ENCODE measurements at places on chromosomes 16 and 17.
A peak's percentile ranks its signal among the peaks of the same experiment; 100 is the strongest.

- peak; percentile 89 for DNase-seq
Observed at GRCh38 chr16:88803264-88803987, at the start of gene CDT1. TSS of gene CDT1 (plus strand) at chr16:88803789. CDS start at chr16:88803832, 43 bp downstream.

GRCh38 chr17:66691644-66692420, 143.1 kb upstream of the CACNG5 start:
- DNase-seq: no peak

DNA sequence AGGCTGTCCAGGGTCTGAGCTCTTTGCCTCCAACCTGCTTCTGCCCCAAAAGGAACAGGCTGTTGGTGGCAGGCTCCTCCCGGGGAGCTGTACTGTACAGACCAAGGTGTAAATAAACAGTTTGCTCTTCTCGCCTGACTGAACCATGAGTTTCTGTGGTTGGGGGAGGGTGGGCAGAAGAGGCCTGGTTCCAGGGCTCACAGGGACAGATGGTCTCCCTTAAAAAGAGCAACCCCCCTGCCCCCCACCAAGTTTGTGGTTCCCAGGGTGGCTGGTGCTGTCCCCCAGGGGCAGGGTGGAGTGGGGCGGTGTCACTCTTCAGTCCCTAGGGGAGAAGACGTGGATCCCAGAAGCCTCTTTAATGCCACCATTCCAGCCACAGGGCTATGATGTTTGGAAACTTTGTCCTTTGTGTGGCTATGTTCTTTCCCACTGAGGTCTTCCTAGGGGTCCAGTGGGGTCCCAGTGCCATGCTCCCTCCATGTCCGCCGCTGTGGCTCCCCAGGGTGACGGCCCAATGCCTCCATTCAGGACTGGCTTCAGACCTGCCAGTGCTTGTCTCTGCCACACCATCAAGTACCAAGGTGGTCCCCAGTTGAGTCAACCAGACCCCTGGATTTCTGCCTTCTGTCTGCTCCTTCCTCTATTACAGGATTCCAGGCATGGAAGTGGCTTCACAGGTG, 146.7 kb downstream of the RAB11FIP4 start:
- DNase-seq: no peak

DNA sequence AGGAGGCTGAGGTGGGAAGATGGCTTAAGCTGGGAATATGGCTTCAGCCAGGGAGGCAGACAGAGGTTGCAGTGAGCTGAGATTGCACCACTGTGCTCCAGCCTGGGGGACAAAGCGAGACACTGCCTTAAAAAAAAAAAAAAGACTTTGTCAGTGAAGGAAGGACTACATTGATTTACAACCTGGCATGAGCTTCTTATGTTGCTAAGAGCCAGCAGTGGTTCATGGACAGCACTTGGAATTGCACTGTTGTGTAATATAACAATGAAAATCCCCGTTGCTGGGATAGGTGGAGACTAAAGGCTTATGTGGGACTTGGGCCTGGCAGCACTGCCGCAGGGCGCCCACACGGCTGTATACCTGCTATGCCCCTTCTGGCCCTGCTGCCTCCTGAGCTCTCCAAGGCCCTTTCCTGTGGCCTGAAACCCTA, 14.1 kb upstream of the SLC16A5 start:
- peak; percentile 45 for DNase-seq

DNA sequence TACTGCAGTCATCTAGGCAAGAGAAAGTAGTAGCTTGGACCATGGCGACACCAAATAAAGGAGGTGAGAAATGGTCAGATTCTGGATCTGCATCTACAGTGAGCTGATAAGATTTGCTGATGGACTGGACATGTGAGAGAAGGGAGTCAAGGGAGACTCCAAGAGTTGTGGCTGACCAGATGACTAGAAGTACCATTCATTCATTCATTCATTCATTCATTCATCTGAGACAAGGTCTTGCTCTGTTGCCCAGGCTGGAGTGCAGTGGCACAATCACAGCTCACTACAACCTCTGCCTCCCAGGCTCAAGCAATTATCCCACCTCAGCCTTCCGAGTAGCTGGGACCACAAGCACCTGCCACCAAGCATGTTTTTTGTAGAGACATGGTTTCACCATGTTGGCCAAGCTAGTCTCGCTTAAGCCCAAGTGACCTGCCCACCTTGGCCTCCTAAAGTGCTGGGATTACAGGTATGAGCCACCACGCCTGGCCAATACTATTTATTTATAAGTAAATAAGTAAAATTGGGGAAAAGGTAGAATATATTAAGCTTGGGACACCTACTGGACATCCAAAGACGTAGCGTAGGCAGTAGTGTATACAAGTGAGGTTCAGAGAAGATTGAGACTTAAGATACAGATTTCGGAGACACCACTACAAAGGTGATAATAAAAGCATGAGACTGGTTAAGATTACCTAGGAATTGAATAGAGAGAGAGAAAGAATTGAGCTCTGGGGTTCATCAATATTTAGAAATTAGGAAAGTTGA, 15.7 kb upstream of the RNF43 start:
- DNase-seq: no peak

GRCh38 chr17:80104321-80104955, 3.1 kb downstream of the GAA start:
- no peak for DNase-seq

- DNase-seq: no peak
Observed at GRCh38 chr17:59723041-59723440, 15.6 kb downstream of the VMP1 start.

DNA sequence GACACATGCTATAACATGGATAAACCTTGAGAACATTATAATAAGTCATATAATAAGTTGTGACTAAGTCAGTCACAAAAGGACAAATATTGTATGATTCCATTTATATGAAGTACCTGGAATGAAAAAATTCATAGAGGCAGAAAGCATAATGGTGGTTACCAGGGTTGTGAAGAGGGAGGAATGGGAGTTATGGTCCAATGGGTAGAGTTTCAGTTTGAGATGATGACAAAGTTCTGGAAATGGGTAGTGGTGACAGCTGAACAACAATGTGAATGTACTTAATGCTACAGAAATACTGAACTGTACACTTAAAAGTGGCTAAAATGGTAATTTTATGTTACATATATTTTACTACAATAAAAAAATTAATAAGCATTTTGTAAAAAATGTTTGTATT, 49.7 kb downstream of the MYO1D start:
- no peak for DNase-seq

DNA sequence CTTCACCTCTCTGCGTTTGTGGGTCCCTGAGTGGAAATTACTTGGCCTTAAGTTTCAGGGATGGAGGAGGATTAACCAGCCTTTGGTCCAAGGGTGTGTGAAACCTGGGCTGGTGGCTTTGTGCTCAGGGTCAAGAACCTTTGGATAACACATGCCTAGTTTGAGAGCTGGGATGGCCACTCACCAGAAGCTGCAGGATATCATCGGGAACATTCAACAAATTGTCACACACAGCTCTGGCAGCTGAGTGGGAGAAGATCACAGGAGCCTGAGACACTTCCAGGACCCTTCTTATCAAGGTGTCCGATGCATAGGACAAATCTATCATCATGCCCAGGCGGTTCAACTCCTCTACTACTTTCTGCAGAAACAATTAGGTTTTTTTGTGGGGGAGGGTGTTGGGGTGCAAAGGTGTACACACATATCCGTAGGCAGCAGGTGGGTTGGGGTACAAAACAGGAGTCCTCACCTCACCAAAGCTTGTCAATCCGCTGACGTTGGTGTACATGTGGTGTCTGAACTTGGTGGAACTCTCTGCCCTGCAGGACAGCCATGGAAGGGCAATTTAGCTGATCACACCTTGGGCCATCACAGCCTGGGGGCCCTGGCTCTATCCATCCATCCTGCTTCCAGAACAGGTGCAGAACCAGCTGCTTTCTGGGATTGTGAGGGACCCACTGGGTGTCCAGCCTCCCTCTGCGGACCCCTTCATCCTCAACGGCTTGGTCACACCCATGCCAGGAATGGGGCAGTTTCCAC, 2.7 kb downstream of the DPEP3 start:
- DNase-seq: no peak

GRCh38 chr16:69150146-69150865, 17.9 kb downstream of the UTP4 start:
- peak; percentile 43 for DNase-seq

DNA sequence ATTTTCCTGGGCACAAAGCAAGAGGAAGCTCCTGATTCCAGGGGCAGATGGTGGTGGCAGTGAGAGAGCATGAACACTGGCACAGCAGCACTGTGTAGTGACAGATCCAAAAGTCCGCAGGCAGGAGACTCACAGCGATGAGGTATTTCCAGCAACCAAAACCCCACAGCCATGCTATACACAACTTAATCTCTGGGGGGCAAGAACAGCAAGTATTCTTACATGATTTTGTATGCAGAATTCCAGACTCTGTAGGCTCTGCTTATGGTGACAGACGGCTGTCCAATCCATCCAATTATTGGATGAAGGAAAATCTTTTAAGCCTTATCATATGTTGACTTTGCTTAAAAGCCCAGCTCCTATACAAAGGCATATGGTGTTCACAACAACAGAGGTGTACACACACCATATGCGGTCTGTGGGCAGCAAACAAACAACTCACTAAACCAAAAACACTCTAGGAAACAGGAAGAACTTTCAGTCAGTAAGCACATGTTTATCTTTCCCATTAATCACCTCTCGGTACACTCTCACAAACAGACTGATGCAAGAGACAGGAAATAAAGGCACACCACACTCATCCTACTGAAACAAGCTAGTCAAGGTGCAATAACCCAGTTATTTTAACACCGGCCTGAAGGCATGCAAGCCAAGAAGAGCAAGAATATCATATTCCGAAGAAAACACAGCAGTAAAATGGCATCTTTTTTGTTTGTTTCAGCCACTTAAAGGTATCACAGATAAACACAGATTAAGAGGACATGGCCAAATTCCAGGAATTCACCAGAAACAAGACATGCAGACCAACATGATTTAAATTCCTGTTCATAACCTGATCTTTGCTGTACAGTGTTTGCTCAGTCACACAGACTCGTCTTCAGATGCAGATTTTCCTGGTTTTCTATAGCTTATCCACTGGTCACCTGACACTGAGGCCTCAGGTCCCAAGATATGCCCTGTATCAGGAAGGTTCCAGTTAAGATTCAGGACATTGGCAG, 47.8 kb downstream of the ERN1 start:
- DNase-seq: no peak

DNA sequence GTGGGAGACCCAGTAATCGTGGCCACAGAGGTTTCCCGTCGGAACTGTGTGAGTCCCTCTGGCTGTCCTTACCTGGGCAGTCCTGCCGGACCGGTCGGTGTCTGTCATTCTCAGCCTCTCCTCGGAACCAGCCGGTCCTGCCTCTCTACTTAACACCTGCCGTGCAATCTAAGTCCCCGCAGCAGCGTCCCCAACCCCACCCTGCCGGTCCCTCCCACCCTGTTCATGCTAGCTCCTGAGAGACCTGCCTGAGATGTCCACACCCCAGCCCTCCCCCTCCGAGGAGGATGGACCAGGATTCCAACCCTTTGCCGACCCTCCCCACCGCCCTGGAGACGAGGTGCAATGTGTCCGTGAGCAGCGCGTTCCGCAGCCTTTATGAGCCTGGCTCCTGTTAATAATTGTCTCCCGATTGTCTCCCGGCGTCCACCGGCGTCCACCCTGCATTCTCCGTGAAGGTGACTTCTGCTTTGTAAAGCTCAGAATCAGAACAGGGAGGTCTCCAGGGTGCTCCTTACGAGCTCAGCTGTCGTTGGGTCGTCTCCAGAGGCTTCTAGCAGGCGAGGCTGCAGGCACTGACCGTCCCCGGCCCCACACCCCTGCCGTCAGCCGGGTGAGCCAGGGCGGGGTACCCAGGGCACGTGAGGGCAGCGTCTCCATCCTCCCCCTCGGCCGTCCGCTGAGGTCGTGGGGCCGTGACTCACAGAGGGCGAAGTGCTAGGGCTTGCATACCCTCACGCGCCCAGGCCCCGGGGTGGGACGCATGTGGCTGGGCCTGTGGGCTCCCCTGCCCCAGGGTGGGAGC, 10.1 kb downstream of the METRNL start:
- no peak for DNase-seq

GRCh38 chr16:3071655-3072054, 6.2 kb downstream of the IL32 start:
- no peak for DNase-seq

GRCh38 chr17:15511142-15511541, 43.7 kb upstream of the CDRT4 start:
- no peak for DNase-seq

GRCh38 chr17:64773386-64773835, 111.3 kb upstream of the SMURF2 start:
- no peak for DNase-seq

- no peak for DNase-seq
Observed at GRCh38 chr17:246851-247421, 65.5 kb upstream of the DOC2B start.

- DNase-seq: no peak
Observed at GRCh38 chr17:73595068-73595467, 49.2 kb downstream of the SDK2 start.

DNA sequence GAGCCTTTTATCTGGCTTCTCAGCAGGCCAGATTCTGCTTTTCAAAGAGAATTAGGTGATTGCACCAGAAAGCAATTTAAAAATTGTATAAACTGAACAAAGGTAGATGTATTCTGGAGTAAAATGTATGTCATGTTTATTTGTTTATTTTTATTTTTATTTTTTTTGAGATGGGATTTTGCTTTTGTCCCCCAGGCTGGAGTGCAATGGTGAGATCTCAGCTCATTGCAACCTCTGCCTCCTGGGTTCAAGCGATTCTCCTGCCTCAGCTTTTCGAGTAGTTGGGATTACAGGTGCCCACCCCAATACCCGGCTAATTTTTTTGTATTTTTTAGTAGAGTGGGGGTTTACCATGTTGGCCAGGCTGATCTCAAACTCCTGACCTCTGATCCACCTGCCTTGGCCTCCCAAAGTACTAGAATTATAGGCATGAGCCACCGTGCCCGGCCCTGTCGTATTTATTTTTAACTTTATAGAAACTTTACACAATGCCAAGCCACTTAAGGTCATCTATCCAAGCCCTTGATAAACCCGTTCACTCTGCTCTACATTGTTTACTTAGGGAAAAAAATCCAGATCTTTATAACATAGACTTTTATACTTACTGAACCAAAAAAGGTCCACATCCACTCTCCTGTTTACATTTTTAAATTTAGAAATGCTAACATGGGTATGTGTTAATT, 22.7 kb upstream of the GOT2 start:
- no peak for DNase-seq

- DNase-seq: no peak
Observed at GRCh38 chr17:81386141-81386645, 9.1 kb upstream of the BAHCC1 start.

GRCh38 chr16:62711797-62712196, 675.6 kb upstream of the CDH8 start:
- no peak for DNase-seq

DNA sequence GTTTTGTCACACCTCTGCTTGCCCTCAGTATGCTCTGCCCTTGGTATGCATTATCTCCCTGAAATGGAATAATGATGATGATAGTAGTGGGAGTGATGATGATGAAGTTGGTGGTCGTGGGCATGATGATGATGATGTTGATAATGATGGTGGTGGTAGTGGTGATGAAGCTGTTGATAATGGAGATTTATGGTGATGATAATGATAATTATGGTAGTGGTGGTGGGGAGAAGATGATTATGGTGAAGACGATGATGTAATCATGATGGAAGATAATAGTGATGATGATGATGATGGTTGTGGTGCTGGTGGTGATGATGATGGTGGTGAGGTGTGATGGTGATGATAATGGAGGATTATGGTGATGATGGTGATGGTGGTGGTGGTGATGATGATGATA, 390.1 kb upstream of the EEF2KMT start:
- DNase-seq: no peak

- no peak for DNase-seq
Observed at GRCh38 chr17:56471696-56472095, 121.8 kb upstream of the NOG start.

GRCh38 chr16:81517629-81518438, 73.2 kb downstream of the CMIP start:
- DNase-seq: no peak

- DNase-seq: no peak
Observed at GRCh38 chr16:52499060-52499440, 47.9 kb downstream of the TOX3 start.

Data from uterus (tissue), 4 donors.